M059J (cell line): ENCODE measurements at places on chromosomes 6 and 20.

GRCh38 chr20:58882704-58883089 lies 30.2 kb downstream of the GNAS start:
- DNase-seq = no peak

GRCh38 chr6:125639466-125640020 lies 109.9 kb upstream of the HEY2 start:
- no peak for DNase-seq

DNA sequence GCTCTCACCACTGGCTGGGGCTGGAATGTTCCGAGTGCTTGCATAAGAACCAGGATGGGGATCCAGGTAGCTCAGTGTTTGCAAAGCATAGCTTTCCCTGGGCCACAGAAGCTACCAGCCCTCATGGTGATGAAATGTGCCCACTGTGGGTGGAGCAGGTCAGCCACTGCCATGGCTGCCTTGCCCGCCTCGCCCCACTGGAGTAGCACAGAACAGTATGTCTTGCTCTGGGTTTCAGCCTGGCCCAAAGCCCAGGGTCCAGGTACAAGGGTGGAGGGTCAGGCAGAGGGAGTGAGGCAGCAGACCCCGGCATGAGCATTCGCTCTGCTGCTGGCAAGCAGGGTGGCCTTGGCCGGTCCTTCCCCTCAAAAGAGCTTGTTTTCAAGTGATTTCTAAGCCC lies 34.7 kb downstream of the KCNK17 start:
- no peak for DNase-seq

DNA sequence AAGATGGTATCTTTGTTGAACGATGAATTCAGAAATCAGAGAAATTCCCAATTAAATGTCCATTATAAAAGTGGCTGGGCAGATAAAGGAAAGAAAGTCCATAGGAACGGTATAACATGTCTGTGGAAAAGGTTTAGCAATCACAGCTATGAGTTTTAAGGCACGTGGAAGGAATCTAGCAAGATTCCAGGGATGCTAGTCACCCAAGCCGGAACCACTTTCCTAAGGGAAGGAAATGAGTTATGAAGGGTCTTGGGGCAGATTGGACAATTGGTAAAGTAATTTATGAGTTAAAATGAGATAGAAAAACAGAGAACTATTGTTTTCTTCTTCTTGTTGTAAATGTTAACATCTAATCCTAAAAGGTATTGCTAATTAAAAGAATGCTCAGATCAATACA lies 384.8 kb downstream of the ADGRB3 start:
- peak; percentile 75 for DNase-seq

- peak; percentile 96 for DNase-seq
Observed at GRCh38 chr20:4601630-4602296, 119.9 kb upstream of the PRND start.

DNA sequence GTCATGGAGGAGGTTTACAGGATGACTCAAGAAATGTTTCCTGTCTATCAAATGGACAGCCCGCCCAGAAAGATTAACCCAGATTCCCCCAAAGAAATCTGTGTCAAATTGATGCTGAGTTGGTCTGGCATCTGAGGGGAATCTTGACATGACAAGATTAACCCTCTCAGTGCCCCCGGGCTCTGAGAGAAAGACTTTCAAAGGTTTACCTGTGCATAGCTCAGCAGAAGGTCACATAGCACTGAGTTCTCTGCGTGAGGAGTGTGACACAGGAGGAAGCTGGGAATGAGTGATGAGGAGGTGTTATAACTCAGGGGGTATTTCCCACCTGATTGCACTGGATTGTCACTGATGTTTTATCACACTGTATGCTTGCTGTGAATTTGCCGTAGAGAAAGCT lies 601.2 kb downstream of the DHX35 start:
- no peak for DNase-seq
